Activated CD4-positive, CD25-positive, alpha-beta regulatory T cell treated with anti-CD3 and anti-CD28 coated beads, Interleukin-2, amount 50 U/mL, for 72 hours (primary cell): ENCODE measurements at places on chromosomes 11 and 22.
A peak's percentile ranks its signal among the peaks of the same experiment; 100 is the strongest.

DNA sequence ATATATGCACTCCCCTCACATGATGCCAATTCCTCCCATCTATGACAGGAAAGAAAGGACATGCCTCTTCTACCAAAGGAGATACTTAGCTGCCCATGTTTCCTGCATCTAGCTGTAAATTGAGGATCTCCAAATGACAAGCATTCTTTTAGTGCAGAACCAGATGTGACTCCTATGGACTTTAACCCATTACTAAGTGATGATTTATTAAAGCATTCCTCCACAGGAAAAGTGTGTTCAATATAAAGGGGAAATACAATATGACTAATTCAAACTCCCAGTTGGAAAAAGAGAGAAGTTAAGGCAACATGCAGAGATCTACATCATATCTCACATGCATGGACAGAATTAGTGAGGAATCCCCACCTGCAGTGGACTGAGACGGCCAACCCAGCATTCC, 221.3 kb downstream of the FAM76B start:
- DNase-seq, result no peak

- DNase-seq, result no peak
These were observed 18.4 kb upstream of the TEAD1 start for GRCh38 chr11:12655842-12656241.

GRCh38 chr11:64458997-64459396, 100.0 kb downstream of the RPS6KA4 start:
- DNase-seq, result no peak

DNA sequence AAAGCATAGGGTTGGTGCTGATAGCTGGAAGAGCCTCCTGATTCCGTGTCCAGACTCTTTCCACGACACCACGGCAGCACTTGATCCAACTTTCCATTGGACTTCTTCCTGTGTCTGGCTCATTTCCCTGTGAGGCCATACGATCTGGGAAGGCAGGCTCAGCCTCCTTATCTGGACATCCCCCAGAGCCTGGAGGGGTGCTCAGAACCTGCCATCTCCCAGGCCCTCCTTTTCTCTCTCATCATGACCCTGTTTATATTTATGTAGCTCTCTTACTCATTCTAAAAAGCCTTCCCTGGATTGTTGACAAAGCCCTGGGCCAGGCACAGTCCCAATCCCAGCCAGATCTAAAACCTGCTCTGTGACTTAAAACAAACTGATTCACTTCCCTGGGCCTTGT, 7.8 kb upstream of the BCL9L start:
- no peak for DNase-seq

GRCh38 chr11:12599408-12600143, 74.6 kb upstream of the TEAD1 start:
- DNase-seq, result peak; percentile 51

GRCh38 chr22:35549328-35549727, 8.7 kb downstream of the RASD2 start:
- DNase-seq, result no peak
